ENCODE measurements at places on chromosomes 4 and X.

DNA sequence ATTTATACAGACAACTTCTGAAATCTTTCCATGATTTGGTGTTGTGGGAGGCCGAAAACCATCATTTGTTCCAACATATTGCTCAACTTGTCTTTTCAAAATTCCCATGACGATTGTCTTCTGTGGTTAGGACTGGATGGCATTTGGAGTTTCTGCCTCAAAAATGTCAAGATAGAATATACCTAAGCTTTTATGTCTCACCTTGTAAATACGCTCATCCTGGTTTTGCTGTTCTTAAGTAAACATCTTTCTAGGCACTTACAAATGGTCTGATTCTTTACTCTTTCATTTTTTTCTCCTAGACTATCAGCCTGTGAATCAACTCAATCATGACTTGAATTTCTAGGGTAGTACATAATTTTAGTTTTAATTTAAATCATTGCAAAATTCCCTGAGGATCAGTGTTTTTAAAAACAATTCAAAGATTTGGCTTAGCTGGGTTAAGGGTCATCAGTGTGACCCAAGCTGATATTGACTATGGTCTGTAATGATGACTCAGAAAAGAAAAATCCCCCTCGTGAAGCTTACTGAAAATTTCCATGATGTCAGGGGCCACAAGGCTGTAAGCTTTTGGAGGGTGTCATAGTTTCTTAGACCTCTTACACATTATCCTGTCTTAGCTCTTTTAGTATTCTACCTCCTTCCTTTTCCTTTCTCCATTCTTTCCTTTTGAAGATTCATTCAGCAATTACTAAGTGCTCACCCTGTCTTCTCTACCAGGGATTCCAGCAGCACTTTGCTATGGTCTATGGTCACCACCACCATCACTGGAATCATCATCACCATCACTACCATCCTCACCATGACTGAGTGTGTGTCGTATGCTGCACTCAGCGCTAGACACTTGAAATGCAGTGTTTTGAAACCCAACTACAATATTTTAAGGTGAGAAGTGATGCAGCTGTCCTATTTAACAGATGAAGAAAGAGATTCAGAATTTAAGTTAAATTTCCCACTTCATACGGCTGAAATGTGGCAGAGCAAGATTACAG lies 124.4 kb downstream of the CPE start:
- no peak for DNase-seq

DNA sequence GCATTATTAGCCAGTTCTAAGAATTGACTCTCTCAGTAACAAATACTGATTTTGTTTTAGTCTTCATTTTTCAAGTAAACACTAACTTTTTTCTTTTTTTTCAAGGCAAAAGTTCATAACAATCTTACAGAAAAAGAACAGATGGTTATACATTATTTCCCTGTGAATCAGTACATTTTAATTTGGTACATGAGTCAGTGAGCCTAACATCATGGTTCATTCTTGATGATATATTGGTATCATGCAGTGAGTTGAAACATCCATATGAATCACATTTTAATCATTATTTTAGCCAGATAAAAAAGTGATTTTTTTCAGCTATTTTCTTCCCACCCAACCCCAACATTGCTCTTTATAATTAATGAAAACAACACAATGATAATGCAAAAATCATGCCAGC lies 184.3 kb upstream of the TACR3 start:
- no peak for DNase-seq

GRCh38 chr4:100042235-100042634 lies 92.2 kb upstream of the H2AZ1 start:
- DNase-seq = no peak

- no peak for DNase-seq
Measured at GRCh38 chrX:45710081-45710801, 509.6 kb upstream of the DIPK2B start.

DNA sequence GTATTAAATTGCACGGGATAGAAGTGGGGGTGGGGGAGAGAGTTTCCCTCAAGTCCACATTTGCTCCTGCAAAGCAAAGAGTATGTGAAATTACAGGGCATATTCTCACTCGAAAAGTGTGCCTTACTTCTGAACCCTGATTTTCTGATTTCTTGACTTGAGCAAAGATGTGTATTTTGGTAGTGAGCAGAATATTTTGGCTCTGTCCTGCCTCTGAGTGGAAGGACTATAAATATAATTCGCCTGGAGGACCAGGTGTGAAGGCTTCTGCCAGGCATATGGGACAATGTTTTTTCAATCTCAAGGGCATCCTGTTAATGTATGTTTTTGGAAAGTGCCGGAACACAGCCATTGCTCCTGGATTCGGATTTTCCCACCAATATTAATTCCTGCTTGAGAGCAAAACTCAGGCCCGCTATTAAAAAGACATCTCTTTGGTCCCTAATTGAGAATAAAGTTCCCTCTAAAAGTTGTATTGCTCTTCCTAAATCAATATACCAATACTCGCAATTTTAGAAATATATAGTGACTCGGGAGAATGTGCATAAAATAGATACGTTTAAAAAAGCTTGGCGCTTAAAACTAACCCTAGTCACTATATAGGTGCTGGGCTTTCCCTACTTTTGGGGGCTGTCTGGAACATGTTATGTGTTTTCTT lies 15.3 kb upstream of the PITX2 start:
- DNase-seq = no peak

DNA sequence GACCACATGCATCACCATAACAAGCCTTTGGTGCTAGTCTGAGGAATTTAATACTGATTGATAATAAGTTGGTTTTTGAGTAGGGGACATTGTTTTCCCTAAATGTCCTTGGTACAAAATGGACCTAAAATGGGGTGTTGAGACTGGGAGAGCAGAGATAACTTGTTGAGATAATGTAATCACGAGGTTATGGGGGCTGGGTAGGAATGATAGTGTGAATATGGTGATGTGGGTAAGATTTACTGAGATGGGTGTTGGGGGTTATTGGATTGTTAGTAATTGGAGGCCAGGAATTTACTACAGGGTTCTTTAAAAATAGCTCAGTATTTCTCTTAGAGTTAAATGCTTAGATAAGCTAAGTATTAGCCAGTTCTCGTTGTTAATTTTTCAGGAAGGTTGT lies 3.9 kb downstream of the BMP2K start:
- DNase-seq = no peak

GRCh38 chr4:4599481-4600275 lies 57.8 kb upstream of the STX18 start:
- no peak for DNase-seq

DNA sequence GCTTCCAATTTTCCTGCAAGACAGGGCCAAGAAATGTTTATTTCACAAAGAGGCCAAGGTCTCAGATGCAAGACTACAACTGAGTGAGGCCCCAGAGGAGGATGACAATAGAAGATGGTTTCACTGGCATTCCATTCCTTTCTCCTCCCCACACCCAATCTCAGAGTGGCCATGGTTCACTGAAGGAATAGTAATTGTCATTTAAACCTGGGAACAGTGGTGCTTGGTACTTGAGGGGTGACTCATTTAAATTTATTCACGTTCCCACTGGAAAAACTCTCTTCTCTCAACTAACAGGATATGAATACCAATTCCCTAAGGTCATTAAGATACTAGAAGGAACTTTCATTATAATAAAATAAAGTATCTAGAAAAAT lies 35.3 kb upstream of the CXCL8 start:
- no peak for DNase-seq

GRCh38 chr4:111718763-111719559 lies 426.3 kb upstream of the FAM241A start:
- DNase-seq = no peak

DNA sequence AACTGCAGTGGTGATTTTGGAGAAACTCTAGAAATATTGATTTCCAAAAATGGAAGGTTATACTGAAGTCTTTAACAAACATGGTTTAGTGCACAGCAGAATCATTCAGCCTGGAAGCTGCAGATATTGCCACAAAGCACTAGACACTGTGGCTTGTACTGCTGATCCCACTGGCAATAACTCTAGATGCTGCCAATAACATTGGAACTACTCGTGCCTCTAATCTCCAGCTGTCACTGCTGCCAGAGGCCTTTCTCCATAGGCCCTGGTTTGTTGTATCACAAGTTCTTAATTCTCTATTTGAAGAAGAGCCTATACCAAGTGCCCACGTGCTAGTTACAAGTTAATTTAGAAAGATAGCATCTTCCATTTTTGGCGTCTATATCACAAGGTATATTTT lies 19.3 kb downstream of the DMP1 start:
- DNase-seq = no peak

Data from GM12892 (cell line).